ENCODE measurements at places on chromosomes 2 and 18.

- DNase-seq: no peak
These were observed 4.4 kb downstream of the SULT1C4 start for GRCh38 chr2:108382196-108382595.

GRCh38 chr18:60377778-60378469, 5.3 kb upstream of the MC4R start:
- DNase-seq: no peak

GRCh38 chr18:69689121-69689759, 258.4 kb downstream of the CD226 start:
- DNase-seq: no peak

DNA sequence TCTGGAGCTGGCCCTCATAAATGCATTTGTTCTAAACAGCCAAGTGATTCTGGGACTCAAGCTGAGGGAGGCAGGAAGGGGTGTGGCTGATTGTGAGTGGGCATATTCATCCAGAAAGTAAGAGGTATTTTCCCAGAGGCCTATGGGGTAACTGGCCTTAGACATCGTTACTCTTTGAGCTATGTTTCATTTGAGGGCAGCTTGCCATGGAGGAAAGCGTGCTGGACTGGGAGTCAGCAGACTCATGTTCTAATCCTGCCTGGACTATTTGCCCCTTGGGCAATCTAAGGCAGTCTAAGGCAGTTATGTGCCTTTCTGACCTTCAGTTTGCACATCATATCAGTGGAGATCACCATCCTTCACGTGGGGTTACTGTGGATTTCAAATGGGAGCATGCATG, 93.5 kb upstream of the SLC14A2 start:
- DNase-seq: no peak

DNA sequence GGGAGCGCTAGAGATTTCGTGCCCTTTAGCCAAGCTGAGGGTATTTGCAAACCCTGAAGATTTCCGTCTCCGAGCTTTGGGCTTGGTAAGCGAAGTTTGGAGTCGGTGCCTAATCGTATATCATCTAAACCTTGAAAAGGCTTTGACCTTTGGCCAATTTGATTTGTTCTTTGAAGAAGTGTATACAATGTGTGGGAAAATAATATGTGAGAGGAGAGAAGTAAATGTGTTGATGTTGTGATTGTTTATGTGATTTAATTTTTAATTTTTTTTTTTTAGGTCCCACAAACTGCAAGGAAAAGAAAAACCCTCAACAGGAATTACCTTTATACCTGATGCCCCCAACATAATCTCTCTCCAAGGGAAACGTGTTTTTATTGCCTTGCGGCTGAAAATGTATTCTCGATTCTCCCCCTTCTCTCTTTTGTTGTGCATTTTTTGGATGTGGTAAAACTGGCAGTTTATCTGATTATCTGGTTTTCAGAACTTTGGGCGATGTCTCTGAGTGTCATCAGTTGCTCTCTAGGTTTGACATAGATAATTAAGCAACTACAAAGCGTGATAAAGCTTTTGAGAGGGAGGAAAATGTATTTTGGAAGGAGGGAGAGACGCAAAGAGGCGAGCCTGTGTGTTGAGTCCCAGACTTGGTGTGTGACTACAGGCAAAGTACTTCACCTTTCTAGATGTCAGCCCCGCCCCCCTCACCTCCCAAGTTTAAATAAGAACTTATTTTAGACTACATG, 912 bp upstream of the FBXO11 start:
- DNase-seq: peak; percentile 19

- DNase-seq: no peak
These were observed 26.1 kb downstream of the KIF5C start for GRCh38 chr2:148901142-148901541.

- no peak for DNase-seq
These were observed 26.6 kb downstream of the SERTAD2 start for GRCh38 chr2:64626963-64627760.

DNA sequence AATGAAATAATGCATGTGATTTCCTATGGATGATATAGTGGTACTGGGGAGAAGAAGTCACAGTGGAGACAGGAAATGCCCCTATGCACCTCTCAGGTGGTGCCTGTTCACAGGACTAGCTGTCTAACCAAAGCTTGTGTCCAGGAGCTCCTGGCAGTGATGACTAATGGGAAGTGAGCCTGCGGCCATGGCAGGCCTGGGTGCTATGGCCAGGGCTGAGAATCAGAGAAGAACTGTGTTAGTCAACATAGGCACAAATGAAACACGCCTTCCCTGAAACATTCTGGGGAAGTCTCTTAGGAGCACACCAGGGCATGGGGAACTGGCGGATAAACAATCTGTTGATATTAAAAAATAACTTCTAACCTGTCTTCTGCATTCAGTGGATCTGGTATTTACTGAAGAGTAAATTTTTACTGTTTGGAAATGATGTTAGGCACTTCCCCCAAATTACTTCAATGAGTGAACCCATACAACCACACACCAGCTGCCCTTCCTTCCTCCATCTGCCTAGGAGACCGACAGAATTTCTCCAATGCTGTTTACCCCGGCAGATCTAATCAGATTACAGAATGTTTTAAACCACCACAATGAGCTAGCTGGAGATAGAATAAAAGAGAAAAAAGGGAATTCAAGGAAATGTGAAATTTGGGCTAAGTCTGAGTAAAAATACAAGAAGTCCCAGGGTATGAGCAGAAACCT, 67.4 kb downstream of the MEP1B start:
- DNase-seq: no peak

GRCh38 chr2:223566396-223566795, 35.8 kb downstream of the SCG2 start:
- no peak for DNase-seq

- DNase-seq: no peak
These were observed 49.8 kb downstream of the TFPI start for GRCh38 chr2:187504312-187504921.

Measured in heart right ventricle (tissue), 16 donors.